Heart right ventricle (tissue), 16 donors: ENCODE measurements at places on chromosomes 2 and 18.

GRCh38 chr2:217329023-217329431, 469.2 kb upstream of the TNP1 start:
- H3K4me1 ChIP-seq = peaks cover 6% of the 10 kb centered on the region
- peak overlapping the region; percentile 61 for H3K27ac ChIP-seq
- no peak for DNase-seq
- H3K4me3 ChIP-seq = no peak overlapping the region
- no peaks in the 10 kb centered on the region for H3K36me3 ChIP-seq
- H3K27me3 ChIP-seq = no peaks in the 10 kb centered on the region

DNA sequence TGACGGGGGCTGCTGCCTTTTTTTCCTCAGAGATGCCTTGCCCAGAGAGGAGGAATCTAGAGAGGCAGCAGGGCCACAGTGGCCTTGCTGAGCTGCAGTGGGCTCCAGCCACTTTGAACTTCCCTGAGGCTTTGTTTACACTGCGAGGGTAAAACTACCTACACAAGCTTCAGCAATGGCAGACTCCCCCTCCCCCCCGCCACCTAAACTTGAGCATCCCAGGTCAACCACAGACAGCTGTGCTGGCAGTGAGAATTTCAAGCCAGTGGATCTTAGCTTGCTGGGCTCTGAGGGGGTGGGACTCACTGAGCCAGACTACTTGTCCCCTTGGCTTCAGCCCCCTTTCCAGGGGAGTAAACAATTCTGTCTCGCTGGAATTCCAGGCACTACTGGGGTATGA, 11.8 kb downstream of the SYT4 start:
- no peaks in the 10 kb centered on the region for H3K27me3 ChIP-seq
- no peak for DNase-seq
- no peaks in the 10 kb centered on the region for H3K36me3 ChIP-seq
- H3K27ac ChIP-seq = no peak overlapping the region

DNA sequence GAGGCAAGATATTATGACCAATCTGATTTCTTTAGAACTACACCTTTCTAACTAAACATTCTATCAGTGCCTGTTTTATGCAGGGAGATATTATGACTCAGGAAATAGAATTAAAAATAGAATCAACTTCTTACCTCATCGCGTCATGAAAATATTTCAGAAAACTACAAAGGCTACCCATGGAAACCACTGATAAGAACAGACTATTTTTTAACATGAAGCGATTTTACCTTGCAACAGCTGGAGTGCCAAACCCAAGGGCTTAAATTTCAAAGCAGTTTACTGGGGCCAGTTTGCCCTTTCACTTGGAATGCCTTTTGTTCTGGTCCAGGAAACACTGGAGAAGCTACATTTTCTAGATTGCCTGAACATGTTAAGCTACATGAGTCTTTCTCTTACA, 304.8 kb upstream of the CCDC68 start:
- H3K36me3 ChIP-seq = peaks cover 19% of the 10 kb centered on the region
- no peak overlapping the region for H3K4me3 ChIP-seq
- DNase-seq = no peak
- H3K4me1 ChIP-seq = peaks cover 70% of the 10 kb centered on the region

- DNase-seq = peak; percentile 20
- no peaks in the 10 kb centered on the region for H3K36me3 ChIP-seq
- no peaks in the 10 kb centered on the region for H3K27me3 ChIP-seq
- H3K4me3 ChIP-seq = no peak overlapping the region
- no peaks in the 10 kb centered on the region for H3K4me1 ChIP-seq
- no peak overlapping the region for H3K27ac ChIP-seq
Measured at GRCh38 chr2:45128580-45128997, 119.3 kb upstream of the SIX2 start.

GRCh38 chr2:63598981-63599380, 10.2 kb downstream of the MDH1 start:
- H3K4me1 ChIP-seq = no peaks in the 10 kb centered on the region
- H3K27ac ChIP-seq = no peak overlapping the region
- no peak for DNase-seq
- no peaks in the 10 kb centered on the region for H3K27me3 ChIP-seq
- no peak overlapping the region for H3K4me3 ChIP-seq

GRCh38 chr2:112758711-112759110, 5.7 kb downstream of the CKAP2L start:
- peaks cover 2% of the 10 kb centered on the region for H3K4me1 ChIP-seq
- no peak overlapping the region for H3K27ac ChIP-seq
- no peak for DNase-seq
- H3K27me3 ChIP-seq = peaks cover 4% of the 10 kb centered on the region
- H3K4me3 ChIP-seq = no peak overlapping the region

GRCh38 chr2:43318791-43319190, 92.4 kb upstream of the ZFP36L2 start:
- H3K27ac ChIP-seq = no peak overlapping the region
- peaks cover 10% of the 10 kb centered on the region for H3K36me3 ChIP-seq
- H3K27me3 ChIP-seq = no peaks in the 10 kb centered on the region
- DNase-seq = no peak
- H3K4me1 ChIP-seq = no peaks in the 10 kb centered on the region

GRCh38 chr2:241352227-241352626, 3.9 kb upstream of the FARP2 start:
- H3K36me3 ChIP-seq = peaks cover 75% of the 10 kb centered on the region
- DNase-seq = no peak
- H3K27me3 ChIP-seq = no peaks in the 10 kb centered on the region
- peaks cover 13% of the 10 kb centered on the region for H3K4me1 ChIP-seq

DNA sequence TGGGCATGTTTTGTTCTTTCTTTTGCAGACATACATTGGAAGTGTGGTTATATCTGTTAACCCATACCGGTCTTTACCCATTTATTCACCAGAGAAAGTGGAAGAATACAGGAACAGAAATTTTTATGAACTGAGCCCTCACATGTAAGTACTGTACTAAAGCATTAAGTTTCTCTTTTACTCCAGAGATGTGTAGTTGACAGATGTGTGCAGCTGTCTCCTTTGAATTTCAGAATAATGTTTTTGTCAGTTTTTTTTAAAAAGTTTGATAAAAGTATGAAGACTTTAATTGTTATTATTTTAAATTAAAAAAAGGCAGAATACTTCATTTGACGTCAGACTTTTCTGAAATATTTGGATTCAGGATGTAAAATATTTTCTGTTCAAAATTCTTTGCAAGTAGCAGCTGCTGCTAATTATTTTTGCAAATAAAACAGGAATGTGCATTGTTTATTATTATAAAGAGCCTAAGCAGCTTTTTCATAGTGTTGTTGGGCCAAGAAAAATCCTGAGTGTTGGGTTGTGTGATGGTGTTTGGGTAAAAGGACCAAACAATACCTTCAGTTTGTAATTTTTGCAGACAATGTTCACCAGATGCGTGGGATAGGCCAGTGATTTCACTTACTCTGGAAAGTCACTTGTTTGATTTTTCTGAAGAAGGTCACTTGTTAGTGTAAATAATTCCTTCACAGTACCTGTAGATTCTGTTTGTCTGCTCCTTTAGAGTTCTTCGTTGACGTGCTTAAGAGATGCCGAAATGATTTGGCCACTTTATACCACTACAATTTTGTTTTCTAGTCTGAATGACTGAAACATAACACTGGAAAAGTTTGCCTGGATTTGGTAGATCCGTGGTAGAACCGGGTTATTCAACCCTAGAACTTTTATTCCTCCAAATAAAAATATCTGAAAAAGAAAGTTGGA, 51.1 kb downstream of the MYO1B start:
- no peak for DNase-seq
- H3K4me3 ChIP-seq = no peak overlapping the region
- H3K36me3 ChIP-seq = no peaks in the 10 kb centered on the region
- H3K4me1 ChIP-seq = peaks cover 16% of the 10 kb centered on the region
- H3K27ac ChIP-seq = peak overlapping the region; percentile 40

- no peaks in the 10 kb centered on the region for H3K4me1 ChIP-seq
- H3K27ac ChIP-seq = peak overlapping the region; percentile 40
- DNase-seq = no peak
- H3K4me3 ChIP-seq = no peak overlapping the region
Measured at GRCh38 chr2:189347540-189347939, 93.7 kb upstream of the WDR75 start.

GRCh38 chr18:62543021-62543420, 20.2 kb downstream of the ZCCHC2 start:
- DNase-seq = no peak
- peaks cover 10% of the 10 kb centered on the region for H3K4me1 ChIP-seq
- no peak overlapping the region for H3K27ac ChIP-seq
- H3K36me3 ChIP-seq = peaks cover 78% of the 10 kb centered on the region
- no peak overlapping the region for H3K4me3 ChIP-seq

- H3K27me3 ChIP-seq = no peaks in the 10 kb centered on the region
- H3K4me1 ChIP-seq = no peaks in the 10 kb centered on the region
- DNase-seq = no peak
- H3K4me3 ChIP-seq = no peak overlapping the region
- H3K36me3 ChIP-seq = no peaks in the 10 kb centered on the region
Measured at GRCh38 chr18:39549144-39549543, 1983.5 kb upstream of the CELF4 start.

- H3K4me1 ChIP-seq = no peaks in the 10 kb centered on the region
- no peak overlapping the region for H3K27ac ChIP-seq
- no peaks in the 10 kb centered on the region for H3K36me3 ChIP-seq
- DNase-seq = no peak
Measured at GRCh38 chr2:228657807-228658402, 476.4 kb upstream of the SPHKAP start.

- H3K27ac ChIP-seq = no peak overlapping the region
- no peak for DNase-seq
- H3K4me1 ChIP-seq = peaks cover 6% of the 10 kb centered on the region
- no peaks in the 10 kb centered on the region for H3K27me3 ChIP-seq
Measured at GRCh38 chr2:40827392-40827791, 375.5 kb upstream of the SLC8A1 start.

DNA sequence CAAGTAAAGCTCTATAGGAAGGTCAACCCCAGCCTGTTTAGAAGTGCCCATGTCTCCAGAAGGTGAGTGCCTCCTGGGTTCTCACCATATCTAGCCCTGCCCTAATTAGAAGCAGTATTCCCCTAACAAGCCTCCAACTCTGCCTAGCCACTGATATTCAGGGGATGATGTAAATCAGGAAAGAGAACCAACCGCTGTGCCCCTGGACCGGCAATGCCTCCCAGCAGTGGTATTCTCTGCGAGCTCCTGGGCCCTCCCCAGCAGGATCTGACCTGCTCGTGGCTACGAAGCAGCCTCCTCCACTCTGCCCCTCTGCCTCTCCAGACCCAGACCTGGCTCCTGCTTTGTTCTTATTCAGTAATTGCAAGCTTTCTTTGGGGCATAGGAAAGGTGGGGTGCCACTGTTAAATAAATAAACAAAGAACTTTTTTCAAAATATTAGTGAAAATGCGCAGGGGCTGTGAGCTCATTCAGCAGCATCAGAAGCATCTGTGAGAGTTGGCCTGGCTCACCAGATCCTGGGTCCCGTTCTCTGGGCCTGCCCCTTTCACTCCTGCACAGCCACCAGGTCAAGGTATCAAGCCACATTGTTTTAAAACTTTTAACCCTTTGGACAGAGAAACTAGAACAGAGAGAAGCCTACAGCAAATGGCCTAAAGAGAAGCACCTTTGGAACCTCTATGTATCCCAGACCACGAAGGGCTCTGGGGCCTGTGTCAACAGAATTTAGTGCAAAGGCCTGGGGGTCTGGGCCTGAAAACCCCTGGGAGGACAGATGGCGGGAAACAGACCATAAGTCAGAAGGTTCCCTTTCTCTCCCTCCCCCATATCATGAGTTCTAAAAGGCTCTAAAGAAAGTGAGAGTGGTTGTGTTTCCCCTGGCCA, 11.9 kb downstream of the MREG start:
- no peaks in the 10 kb centered on the region for H3K36me3 ChIP-seq
- H3K4me3 ChIP-seq = no peak overlapping the region
- no peak for DNase-seq
- peaks cover 5% of the 10 kb centered on the region for H3K4me1 ChIP-seq
- H3K27ac ChIP-seq = no peak overlapping the region

DNA sequence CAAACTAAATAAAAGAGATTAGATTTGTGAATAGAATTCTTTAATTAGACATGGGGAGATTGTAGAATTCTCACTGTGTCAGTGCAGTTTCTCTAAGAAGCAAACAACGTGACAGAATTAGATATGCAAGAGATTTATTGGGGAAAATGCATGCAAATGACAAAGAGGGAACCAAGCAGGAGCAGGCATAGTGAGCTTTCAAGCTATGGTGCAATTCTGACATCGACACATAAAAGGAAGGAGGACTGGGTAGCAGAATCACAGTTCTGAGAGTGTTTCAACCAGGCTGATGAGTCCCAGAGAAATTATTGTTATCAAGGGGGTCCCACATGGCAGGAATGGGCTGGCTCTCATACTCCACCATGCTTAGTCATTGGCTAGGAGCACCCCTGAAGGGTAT, 338.4 kb downstream of the FIGN start:
- no peak overlapping the region for H3K27ac ChIP-seq
- no peak for DNase-seq
- H3K4me3 ChIP-seq = no peak overlapping the region
